ENCODE measurements at places on chromosomes 2 and 18.

GRCh38 chr18:3066341-3067110 lies 53.6 kb upstream of the LPIN2 start:
- no peak for DNase-seq

GRCh38 chr2:85804583-85804982 lies 50.8 kb downstream of the ATOH8 start:
- no peak for DNase-seq

- no peak for DNase-seq
Observed at GRCh38 chr2:38728694-38729093, 22.5 kb downstream of the SRSF7 start.

DNA sequence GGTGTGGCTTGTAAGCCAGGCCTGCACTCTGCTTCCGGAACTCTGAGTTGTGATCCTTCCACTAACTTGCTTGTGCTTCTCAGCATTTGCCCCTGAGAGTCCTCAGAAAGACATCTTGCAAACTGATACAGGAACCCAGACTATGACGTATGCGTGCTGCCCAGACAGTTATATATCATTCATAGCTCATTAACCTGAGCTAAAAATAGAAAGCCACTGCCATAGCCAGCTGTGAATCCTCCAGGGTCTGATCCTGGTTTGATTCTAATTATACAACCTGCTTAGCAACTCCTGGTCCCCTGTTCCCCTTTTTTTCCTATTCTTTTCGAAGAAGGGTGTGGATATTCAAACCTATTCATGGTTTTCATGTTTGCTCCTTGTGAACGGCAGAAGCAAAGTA lies 63.7 kb downstream of the MARCHF4 start:
- no peak for DNase-seq

Data from mesenteric fat pad (tissue), 1 donor.